Cortex of kidney (tissue), 1 donor: ENCODE measurements at places on chromosomes 3 and 15.

GRCh38 chr3:136250903-136251460 lies 842 bp downstream of the PCCB start:
- no peak for DNase-seq

DNA sequence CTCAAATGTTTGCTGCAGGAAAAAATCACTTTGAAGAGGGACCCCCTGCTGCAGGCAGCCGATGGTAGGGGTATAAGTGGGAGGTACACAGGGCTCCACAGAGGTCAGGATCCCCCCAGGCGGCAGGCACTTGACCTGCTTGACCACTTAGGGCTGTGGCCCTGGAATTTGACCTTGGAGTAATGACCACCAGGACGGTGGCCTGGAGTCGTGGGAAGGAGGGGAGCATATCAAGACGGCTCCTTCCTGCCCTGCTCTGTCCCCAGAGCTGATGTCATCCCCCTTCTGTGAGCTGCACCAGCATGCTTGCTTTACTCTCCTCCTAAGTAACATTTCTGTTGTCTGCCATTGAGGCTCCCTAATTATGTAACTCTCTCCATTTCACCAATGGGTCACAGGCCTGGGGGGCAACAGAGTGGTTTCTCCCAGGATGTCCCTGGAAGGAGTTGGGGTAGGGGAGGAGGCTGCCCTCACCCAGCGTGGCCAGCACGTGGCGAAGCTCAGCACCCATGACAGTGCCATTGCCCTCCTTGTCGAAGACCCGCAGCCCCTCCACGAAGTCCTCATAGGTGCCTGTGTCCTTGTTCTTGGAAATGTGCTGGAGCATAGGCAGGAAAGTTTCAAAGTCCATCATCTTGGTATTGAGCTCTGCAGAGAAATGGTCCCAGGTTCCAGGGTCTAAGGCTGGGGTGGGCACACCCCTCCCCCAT lies 4.1 kb downstream of the MYL3 start:
- DNase-seq: no peak

GRCh38 chr3:48268936-48269561 lies 28.1 kb downstream of the ZNF589 start:
- no peak for DNase-seq

DNA sequence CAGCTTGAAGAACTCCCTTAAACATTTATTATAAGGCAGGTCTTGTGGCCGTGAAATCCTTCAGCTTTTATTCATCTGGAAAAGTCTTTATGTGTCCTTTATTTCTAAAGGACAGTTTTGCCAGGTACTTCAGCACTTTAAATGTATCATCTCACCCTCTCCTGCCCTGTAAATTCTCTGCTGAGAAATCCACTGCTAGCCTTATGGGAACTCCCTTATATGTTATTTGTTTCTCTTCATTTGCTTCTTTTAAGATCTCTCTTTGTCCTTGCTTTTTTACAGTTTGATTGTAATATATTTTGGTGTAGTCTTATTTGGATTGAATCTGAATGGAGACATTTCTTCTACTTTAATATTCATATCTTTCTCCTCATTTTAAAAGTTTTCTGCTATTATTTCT lies 86.7 kb upstream of the RBMS3 start:
- DNase-seq: no peak

DNA sequence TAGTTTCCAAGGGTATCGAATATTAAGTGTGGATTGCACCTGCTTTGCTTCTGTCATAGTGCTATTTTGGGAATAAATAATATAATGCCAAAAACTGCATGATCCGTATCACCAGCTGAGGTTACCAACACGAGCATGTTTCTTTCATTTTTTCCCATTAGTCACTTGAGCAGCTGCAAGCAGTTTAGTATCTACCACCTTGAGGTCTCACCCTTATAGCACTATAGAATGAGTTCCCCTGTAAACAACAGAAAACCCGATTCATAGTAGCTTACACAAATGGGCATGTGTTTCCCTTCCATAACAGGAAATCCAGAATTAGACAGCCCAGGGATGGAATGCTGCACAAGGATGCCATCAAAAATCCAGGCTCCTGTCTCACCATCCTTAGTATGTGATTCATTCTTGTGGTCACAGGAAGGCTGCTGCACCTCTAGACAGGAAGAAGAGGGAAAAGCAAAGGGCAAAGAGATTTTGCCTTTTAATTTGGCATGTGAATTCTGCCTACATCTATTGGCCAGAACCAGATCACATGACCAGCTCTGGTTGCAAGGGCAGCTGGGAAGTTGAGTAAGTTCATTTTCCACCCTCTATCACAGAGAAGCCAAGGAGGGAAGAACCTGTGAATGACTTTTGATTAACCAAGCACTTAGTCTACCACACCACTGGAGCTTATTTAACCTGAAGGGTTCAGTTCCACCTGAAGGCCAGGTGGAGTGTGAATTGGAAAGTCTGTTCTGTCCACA lies 91.3 kb upstream of the SLC25A36 start:
- no peak for DNase-seq

GRCh38 chr3:111080413-111080812 lies 8.8 kb downstream of the NECTIN3 start:
- no peak for DNase-seq

DNA sequence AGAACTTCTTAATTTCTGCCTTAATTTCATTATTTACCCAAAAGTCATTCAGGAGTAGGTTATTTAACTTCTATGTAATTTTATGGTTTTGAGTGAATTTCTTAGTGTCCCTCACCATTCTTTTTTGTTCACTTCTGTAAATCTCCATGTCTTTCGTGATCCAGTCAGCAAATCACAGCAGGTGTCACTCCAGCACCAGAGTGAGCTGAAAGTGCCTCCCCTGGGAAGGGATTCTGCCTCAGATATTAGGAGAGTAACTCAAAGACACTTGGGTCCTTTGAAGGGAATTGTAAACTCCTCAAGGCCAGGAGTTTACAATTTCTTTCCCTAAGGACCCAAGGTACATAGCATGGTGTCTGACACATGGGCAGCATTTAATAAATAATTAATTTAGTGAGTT lies 207.6 kb upstream of the AZI2 start:
- no peak for DNase-seq

DNA sequence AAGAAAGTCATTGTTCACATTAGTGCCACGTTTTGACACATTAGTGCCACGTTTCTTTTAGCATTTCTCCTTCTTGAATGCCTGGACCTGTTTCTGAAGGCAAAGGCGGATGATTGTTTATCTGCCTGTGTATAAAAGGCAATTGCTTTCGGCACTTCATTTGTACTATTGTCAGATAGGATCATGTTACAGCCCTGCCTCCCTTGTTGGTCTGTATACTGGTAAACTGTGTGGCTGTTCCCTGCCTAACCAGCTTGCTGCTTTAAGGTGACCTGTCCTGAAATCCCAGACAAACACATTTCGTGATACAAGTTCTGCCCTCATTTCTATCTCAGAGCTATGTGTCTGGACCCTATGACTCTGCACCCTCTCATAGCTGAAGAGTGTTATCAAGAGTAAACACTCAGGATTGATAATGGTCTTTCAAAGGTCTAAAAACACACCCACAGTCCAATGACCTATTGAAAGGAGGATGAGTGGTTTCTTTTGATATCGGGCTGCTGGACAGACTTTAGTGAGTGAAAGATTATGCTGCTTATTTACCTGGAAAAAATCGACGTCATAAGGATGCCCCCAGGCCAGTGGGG lies 276.3 kb upstream of the MCTP2 start:
- no peak for DNase-seq

DNA sequence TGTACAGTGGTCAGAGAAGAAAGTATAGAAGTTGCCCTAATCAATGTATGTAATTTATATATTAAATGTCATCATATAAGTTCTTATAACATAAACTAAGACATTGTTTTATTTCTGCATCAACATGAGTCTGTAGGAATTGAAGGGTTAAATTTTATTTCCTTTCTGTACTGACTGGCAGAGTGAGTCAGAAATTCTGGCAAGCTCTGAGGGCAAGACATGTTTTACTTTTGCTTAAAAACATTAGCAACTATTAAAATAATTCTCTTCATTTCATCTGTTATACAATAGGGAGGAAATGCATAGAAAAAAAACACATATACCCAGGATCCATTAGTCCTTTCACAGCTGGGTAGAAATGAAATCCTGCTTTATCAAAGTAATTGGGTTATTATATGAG lies 171.4 kb upstream of the ALCAM start:
- DNase-seq: no peak

DNA sequence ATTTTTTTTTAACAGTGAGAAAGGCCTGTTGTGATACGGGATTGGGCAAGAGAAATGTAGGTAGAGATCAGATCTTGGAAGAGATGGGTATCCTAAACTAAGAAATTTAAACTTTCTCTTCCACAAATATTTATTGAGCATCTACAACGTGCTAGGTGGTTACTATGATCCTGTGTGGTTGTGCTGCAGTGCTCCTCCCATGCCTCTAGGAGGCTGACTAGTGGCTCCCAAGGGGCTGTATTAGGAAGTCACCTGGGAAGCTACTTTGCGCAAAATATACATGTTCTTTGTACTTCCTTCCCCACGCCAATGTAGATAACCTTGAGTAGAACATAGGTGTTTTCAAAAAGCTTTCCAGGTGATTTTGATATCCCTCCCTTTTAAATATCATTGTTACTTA lies 27.2 kb downstream of the USP3 start:
- DNase-seq: no peak

- DNase-seq: no peak
These were observed 2.8 kb downstream of the GLCE start for GRCh38 chr15:69163141-69163669.

DNA sequence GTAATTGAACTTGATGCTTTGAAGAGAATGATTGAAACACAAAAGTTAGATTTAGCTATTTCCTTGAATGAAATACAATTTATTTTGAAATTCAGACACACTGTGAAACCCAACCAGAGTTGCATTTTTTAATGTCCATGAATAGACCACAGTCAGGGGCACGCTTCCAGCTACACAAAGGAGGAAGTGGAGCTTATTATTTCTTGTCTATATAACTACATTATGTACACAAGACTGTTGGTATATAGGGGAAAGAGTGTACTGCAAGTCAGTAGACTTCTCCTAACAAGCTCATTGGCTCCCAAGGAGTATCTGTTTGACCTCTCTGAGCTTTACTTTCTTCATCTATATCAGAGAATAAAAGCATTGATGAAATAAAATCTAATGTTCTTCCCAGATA lies 326.2 kb downstream of the RYR3 start:
- DNase-seq: no peak

- no peak for DNase-seq
These were observed 7.4 kb downstream of the HMCES start for GRCh38 chr3:129286081-129286480.

- no peak for DNase-seq
These were observed 292.1 kb downstream of the LSAMP start for GRCh38 chr3:116153174-116153573.

GRCh38 chr15:71777216-71777943 lies 33.0 kb upstream of the NR2E3 start:
- no peak for DNase-seq

GRCh38 chr3:122377975-122378374 lies 5.1 kb downstream of the MIX23 start:
- DNase-seq: no peak

DNA sequence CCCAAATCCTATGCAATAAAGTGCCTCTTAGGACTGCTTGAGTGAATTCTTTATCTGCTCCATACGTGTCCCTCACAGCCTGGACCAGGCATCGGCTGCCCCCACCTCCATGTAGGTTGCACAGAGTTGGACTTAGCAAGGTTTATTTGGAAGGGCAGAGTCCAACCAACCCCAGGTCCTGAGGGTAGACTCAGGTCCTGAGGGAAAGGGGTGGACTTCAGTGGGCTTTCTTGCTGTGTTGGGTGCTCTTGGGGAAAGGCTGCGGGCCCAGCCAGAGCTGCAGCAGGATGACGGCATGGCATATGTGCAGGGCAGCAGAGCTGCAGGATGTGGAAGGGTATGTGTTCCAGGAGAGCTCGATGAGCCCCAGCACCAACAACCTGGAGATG lies 6.5 kb downstream of the ALG3 start:
- no peak for DNase-seq

DNA sequence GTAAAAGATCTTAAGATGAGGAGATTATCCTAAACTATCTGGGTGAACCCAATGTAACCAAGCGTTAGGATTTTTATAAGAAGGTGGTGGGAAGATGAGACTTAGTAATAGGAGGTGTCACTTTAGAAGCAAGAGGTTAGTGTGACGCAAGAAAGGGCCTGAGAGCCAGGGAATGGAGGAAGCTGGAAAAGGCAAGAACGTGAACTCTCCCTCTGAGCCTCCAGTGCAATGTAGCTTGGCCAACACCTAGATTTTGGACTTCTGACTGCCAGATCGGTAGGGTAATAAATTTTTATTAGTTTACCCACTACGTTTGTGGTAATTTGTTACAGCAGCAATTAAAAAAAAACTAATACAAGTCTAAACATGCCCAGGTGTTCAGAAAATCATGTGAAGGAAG lies 20.8 kb upstream of the CNTN6 start:
- no peak for DNase-seq

- DNase-seq: no peak
These were observed 95.2 kb downstream of the CHSY1 start for GRCh38 chr15:101156509-101157159.
